ENCODE measurements at places on chromosomes 4 and X. TPM values are rescaled to one million over a fixed set of nuclear protein-coding genes. Genes with fewer than 3 reads are reported as not detected.

DNA sequence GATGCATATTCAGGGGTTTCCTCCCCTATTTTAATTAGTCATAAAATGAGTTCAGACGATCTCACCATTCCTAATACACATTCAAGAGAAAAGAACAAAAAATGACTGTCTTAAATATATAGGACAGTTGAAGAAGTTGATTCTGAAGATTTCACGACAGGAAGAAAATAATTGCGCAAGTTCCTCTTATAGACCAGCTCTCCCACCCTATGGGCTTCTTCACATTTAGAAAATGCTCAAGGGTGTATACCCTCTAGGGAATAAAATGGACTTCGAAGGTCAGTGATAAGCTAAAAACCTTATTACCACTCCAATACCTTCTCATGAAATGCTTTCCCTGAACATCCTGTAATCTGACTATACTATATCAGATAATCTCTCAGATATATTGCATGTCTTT lies 149.2 kb upstream of the TEX13C start:
- no peak for DNase-seq

The CPXCR1 gene
- total RNA-seq = not detected

- no peak for DNase-seq
Observed at GRCh38 chr4:113539408-113539807, 222.1 kb downstream of the CAMK2D start.

DNA sequence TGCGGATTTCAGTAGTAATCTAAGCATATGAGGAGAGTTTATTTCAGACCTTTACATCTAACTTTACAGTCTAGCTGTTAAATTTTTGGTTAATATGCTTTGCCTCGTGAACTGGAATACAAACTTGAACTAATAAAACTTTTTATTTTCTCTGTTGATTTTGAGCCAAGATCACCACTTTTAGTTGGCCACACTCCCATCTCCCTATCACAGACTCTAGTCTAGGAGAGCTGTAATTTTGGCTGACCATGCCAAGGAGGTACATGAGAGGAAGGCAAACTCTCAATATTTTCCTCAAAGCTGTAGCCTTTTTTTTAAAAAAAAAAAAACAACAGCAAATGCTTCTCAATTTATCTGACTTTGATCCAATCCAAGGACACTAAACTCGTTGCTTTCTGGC lies 597.5 kb upstream of the PCDH7 start:
- no peak for DNase-seq

DNA sequence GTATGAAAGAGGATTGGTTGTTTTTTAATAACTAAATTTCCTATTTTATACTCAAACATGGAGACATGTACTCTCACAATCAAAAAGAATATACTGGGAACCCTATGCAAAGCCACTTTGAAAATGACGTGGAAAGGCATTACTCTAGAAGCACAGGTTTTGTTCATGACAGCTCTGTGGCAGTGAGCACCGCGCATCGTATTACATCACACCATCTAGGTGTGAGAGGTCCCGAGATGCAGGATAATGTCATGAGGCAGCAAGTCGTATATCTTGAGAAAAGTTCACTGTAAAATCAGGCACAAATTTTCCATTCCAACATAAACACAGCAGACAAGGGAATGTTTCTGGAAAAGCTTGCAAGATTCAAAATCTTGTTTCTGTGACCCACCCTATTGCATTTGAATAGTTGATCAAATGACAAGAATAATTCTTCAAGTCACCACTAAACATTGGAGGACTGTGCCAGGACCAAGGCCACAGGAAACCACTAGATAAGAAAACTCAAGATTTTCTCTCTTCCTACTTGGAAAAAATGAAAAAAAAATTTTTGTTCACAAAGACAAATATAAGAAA lies 127.6 kb downstream of the LDB2 start:
- no peak for DNase-seq

- no peak for DNase-seq
Observed at GRCh38 chr4:36242629-36243354, 1.5 kb downstream of the ARAP2 start.

GRCh38 chr4:6910340-6910959 lies 824 bp downstream of the TBC1D14 start:
- DNase-seq = peak; percentile 64

DNA sequence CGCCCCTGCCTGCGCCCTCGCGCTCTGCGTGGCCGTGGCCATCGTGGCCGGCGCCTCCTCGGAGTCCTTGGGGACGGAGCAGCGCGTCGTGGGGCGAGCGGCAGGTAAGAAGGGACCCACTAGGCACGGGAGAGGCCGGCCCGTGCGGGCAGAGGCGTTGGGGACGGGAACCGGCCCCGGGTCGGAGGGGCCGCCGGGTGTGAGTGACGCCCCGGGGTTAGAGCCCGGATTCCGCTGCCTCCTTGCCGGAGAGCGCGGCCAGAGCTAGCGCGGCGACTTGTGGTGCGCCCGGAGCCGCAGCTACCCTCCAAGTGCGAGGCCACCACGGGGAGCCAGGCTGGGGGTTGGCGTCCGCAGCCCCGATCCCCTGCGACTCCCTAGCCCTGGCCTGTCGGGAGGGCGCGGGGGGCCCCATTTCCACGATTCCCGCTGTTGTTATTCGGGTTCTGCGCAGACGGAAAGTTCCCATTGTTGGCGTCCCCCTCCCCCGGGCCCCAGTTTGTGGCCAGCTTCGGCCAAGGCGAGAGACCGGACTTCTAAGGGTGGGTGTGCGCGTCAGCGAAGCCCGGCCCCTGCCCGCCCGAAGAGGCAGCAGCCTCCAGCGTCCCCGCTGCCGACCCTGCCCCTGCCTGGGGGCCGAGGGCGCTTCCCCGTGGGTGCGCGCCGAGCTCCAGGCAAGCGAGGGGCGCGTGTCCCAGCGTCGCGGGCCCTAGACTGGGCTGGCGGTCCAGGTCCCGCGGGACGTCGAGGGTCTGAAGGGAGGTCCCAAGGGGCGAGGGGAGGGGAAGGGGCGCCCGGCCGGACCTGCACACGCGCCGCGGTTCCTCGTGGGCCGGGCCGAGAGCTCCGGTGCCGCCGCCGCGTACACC lies 1.1 kb downstream of the FGFR3 start:
- peak; percentile 39 for DNase-seq

DNA sequence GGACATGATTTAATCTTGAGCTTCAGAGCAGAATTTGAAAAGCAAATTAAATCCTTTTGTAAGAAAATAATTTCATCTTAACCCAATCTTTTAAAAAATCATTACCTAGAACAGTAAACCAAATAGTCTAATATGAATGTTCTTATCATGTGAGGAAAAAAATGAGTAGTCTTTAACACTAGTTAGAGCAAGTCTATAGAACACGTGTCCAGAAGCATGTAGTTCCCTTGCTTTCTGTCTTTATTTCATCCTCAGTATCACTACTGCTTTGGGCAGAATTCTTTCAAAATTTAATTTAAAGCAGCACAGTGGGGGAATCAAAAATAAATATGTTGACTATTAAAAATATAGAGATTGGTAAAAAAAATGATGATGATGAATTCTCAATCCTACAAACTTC lies 2.1 kb downstream of the RBM47 start:
- DNase-seq = no peak

DNA sequence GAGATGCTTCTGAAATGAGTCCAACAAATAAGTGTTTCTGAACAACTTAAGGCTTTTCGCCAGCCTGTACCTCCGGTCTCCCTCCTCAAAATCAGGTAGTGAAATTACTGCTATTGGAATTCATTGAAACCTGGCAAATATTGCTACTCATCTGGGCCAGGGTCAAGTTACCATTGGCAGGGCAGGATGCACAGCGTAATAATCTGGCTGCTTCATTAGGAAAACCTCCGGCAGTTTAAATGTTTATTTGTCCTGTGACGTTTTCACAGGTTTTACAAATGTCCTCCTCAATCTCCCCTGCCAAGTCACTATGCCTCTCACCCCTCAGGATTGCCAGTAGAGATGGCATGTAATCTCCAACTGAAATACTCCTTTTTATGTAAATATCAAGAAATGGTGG lies 92.6 kb upstream of the KDR start:
- DNase-seq = no peak

The ABCE1 gene
- total RNA-seq = 25.1 TPM

The QRFPR gene
- total RNA-seq = not detected

GRCh38 chr4:69025191-69025998 lies 70.9 kb upstream of the UGT2B7 start:
- DNase-seq = no peak

DNA sequence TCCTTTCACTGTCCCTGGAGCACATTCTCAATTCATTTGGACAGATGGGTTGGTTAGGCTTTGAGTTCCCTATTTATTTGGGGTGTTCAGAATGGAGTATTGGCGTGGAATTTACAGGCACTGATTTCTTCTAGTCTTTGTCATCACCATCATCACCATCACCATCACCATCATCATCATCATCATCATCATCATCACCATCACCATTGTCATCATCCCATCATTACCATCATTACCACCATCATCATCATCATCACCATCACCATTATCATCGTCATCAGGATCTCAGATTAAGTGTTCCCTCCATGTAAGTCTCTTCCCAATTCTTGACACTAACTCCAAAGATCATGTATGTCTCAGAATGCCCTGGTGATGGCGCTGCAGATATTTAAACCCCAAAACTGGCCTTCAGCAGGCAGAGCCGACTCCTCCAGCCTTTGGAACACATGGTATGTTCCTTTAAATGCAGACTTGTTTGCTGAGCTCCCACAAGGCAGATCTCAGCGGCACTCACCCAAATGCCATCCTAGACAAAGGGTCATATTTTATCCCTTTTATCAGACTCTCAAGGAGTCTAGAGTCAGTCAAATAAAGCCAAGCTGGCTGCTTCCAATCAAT lies 19.8 kb upstream of the FAM9A start:
- no peak for DNase-seq

DNA sequence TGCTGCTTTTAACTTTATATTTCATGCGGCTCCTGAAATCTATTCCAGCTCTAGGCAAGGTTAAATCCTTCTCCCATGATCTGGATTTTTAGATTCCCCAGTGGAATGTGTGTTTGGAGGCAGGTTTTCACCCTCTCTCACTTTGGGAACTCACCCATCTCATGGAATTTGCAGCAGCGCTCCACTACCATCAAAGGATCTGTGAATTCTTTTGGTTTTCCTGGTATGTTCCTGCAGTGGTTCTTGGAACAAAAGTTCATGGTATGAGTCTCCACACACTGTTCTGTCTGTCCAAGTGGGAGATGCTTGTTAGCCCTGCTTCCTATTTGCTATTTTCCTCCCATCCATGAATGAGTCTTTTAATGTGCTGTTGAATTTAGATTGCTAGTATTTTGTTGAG lies 14.0 kb downstream of the APOOL start:
- DNase-seq = no peak

DNA sequence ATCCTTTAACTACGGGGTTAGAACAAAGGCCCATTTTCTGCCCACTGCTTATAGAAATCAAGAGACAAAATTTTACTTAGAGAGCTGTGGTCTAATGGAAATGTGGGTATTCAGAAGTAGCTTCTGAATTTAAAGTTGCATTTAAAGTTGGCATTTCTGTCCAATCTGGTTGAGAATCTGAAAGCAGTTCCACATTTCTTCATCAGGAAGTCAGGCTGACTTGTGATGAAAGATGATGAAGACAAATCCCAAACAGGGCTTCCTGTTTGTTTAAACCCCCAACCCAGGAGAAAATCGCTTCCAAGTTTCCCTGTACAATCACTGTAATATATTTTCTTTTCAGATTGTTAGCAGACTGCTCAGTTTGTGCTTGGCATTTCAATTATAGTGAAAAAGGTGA lies 345.3 kb downstream of the SPRY1 start:
- no peak for DNase-seq

- DNase-seq = no peak
Observed at GRCh38 chr4:47567511-47567910, 82.4 kb downstream of the ATP10D start.

- no peak for DNase-seq
Observed at GRCh38 chr4:138953961-138954371, 61.6 kb upstream of the NOCT start.

DNA sequence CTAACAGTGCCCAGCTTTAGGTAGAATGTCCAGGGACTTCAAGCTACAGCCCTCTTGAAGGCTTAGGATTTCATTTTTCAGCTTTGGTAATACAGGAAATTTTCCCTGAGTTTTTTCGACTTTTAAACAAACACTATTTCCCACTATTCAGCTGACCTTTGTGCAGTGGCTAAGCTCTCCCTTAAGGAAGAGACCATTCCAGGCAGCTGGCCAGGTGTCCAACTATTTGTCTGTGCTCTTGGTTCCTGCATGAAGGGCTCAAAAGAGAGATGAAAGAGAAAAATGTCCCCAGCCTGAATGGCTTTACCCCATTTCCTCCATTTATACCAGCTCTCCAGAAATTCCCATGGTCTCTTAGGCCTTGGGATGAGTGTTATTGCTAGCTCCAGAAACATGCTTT lies 111.9 kb upstream of the KLF8 start:
- DNase-seq = no peak

GRCh38 chrX:41442824-41443550 lies 4.2 kb upstream of the NYX start:
- no peak for DNase-seq

DNA sequence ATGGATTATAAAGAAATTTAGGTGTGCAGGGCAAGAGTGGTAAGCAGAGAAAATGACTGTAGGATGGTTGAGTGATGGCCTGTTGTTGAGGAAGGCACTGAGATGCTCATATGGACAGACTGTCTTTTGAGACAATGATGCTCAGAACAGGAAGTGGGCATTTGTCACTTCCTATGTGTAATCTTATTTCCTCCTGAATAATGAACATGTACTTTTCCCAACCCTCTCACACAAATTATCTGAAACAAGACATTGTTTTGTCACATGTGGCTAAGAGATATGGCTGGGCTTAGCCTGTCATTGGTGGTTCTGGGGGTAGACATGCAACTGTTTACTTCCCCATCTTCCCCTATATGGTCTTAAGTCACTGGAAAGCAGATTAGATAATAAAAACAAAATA lies 240.5 kb downstream of the CFAP47 start:
- DNase-seq = no peak

GRCh38 chrX:72308209-72308565 lies 2.5 kb upstream of the CITED1 start:
- DNase-seq = no peak

The VCX3A gene
- total RNA-seq = not detected

The PLP1 gene
- total RNA-seq = 4.9 TPM

The S100G gene
- total RNA-seq = not detected

The L1CAM gene
- 66.9 TPM for total RNA-seq

DNA sequence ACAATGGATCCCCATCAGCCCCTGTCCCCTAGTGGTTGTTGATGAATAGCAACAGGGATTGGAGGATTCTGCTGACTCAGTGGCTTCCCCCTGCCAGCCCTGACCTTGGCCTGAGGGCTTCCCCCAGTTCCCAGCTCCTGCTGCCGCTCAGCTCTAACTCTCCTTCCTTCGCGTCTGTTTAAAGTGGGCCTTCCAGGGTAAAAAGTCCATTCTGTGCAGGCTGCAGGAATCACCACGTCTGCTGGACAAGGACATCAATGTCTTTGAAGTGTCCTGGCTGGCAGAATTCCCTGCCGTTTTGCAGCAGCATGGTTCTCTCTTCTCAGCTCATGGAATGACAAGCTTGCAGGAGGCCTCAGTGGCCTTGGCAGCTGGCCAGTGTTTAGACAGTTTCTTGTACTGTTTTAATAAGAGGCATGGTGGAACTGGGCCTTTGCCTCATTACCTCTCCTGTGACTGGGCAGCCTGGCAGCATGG lies 152.5 kb upstream of the STX18 start:
- no peak for DNase-seq

- DNase-seq = no peak
Observed at GRCh38 chrX:154548028-154548316, 552 bp downstream of the IKBKG start.

Data from mucosa of descending colon (tissue), 3 donors.